Upper lobe of right lung (tissue), 1 donor: ENCODE measurements at places on chromosomes 13 and 19. TPM values are rescaled to one million over a fixed set of nuclear protein-coding genes. Genes with fewer than 3 reads are reported as not detected.
A peak's percentile ranks its signal among the peaks of the same experiment; 100 is the strongest.

The ZNF121 gene
- 25.1 TPM for total RNA-seq

GRCh38 chr19:11693505-11694499, 44.9 kb downstream of the ZNF823 start:
- peak overlapping the region; percentile 63 for H3K4me3 ChIP-seq
- no peaks in the 10 kb centered on the region for H3K4me1 ChIP-seq
- no peaks in the 10 kb centered on the region for H3K36me3 ChIP-seq
- peak overlapping the region; percentile 8 for H3K27ac ChIP-seq

DNA sequence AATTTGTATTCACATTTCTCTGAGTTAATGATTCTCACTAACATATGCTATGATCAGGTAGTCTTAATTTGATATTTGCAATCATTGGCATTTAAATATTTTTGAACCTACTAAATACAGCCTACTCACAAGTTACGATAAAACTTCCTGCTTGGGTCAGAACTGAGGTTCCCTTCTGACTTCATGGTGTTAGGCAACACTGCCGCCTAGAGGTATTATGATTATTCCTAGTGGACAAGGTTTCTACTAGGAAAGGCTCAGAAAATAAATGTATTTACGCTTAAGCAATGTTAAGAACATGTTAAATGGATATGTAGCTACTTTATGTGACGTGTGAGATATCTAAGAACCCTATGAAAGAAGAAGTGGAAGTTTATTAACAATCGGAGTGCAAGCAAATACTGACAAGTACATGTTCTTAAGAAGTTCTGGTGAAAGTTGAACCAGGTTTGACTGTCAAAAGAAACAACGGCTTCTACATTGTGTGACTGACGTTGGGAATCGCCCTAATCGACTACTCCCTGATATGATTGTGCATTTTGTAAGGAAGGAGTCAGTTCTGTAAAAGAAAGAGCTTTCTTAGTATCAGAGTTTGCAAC, 1395.8 kb downstream of the SLITRK5 start:
- H3K27me3 ChIP-seq, result no peaks in the 10 kb centered on the region
- no peaks in the 10 kb centered on the region for H3K4me1 ChIP-seq
- H3K27ac ChIP-seq, result no peak overlapping the region
- H3K4me3 ChIP-seq, result no peak overlapping the region
- no peak for DNase-seq

The LDLR gene
- 242 TPM for total RNA-seq

GRCh38 chr13:69450245-69450644, 657.4 kb upstream of the ATXN8OS start:
- no peaks in the 10 kb centered on the region for H3K27me3 ChIP-seq
- H3K4me3 ChIP-seq, result no peak overlapping the region
- DNase-seq, result no peak
- H3K27ac ChIP-seq, result no peak overlapping the region
- H3K4me1 ChIP-seq, result no peaks in the 10 kb centered on the region
- H3K36me3 ChIP-seq, result no peaks in the 10 kb centered on the region

DNA sequence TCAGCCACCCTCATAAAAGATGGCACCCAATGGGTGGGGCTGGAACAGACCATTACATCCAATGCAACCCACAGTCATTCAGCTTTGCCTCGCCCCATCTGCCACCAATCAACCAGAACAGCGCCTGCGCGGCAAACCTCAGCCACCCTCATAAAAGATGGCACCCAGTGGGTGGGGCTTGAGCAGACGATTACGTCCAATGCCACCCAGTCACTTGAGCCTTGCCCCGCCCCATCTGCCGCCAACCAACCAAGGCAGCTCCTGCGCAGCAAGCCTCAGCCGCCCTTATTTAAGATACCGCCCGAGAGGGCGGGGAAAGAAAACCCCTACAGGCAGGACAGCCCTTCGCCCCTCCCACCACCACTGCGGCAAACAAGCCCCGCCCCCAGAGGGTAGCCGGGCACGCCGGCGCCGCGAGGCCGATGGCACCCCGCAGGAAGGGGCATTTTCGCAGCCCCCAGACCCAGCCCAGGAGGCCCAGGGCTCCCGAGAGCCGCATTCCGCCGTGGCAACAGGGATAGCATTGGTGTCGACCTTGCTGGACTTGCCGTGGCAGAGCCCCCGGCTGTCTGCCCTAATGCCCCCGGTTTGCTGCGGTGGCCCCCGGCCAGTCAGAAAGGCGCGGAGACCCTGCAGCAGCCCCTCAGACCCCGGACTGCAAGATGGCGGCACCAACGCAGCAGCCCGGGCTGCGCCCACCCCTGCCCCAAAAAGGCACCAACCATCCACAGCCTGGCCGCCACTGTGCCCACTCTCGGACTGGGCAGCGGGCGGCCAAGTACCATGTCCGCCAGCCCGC, 675 bp downstream of the PEG3 start:
- H3K27me3 ChIP-seq, result no peaks in the 10 kb centered on the region
